Activated CD8-positive, alpha-beta T cell treated with anti-CD3 and anti-CD28 coated beads, Interleukin-2, amount 10 ng/mL, durations not matched to agents 7 days and 5 days (primary cell): ENCODE measurements at places on chromosomes 4 and X. TPM values are rescaled to one million over a fixed set of nuclear protein-coding genes. Genes with fewer than 3 reads are reported as not detected.

The PAGE2B gene
- not detected for total RNA-seq

The FMR1NB gene
- total RNA-seq, result not detected

The MID1 gene
- total RNA-seq, result 0.23 TPM

The NBDY gene
- 28.6 TPM for total RNA-seq

The IL21 gene
- total RNA-seq, result not detected

The HSFX2 gene
- not detected for total RNA-seq

The CLDN22 gene
- total RNA-seq, result not detected

The LPAR4 gene
- not detected for total RNA-seq

The TMEM156 gene
- total RNA-seq, result 12.4 TPM

GRCh38 chrX:139850968-139851367, 81.9 kb downstream of the ATP11C start:
- H3K27ac ChIP-seq, result no peak overlapping the region
- no peaks in the 10 kb centered on the region for H3K36me3 ChIP-seq
- H3K4me3 ChIP-seq, result no peak overlapping the region
- no peak for DNase-seq
- H3K27me3 ChIP-seq, result no peaks in the 10 kb centered on the region

DNA sequence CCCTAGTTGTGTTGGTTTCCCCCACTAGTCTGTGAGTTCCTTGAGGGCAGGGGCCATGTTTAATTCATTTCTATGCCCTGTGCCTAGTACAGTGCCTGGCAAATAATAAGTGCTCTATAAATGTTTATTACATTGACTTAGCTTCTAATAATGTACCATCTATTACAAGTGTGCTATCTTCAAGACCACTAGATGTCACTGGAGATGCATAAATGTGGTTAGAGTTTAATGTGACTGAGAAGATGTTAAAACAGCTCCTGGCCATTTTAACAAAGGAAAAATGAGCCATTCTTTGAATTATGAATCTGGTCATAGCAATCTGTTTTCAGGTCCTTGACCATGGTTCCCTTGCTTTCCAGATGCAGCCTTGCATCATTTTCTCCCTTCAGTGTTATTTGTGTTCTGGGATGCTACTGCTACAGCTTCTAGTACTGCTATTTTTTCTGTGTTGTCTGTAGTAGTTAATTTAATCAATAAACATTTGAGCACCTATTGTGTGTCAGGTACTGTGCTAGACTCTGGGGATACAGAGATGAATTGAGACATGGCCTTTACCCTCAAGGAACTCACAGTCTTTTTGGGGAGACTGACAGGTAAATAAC, 43.2 kb downstream of the SLC9A6 start:
- no peak for DNase-seq
- H3K27me3 ChIP-seq, result no peaks in the 10 kb centered on the region
- no peak overlapping the region for H3K4me3 ChIP-seq
- no peak overlapping the region for H3K27ac ChIP-seq

- no peaks in the 10 kb centered on the region for H3K27me3 ChIP-seq
- no peaks in the 10 kb centered on the region for H3K36me3 ChIP-seq
- H3K4me1 ChIP-seq, result no peaks in the 10 kb centered on the region
- H3K27ac ChIP-seq, result no peak overlapping the region
- H3K4me3 ChIP-seq, result no peak overlapping the region
- DNase-seq, result peak; percentile 74
These were observed 1.4 kb downstream of the HGFAC start for GRCh38 chr4:3442959-3443749.

DNA sequence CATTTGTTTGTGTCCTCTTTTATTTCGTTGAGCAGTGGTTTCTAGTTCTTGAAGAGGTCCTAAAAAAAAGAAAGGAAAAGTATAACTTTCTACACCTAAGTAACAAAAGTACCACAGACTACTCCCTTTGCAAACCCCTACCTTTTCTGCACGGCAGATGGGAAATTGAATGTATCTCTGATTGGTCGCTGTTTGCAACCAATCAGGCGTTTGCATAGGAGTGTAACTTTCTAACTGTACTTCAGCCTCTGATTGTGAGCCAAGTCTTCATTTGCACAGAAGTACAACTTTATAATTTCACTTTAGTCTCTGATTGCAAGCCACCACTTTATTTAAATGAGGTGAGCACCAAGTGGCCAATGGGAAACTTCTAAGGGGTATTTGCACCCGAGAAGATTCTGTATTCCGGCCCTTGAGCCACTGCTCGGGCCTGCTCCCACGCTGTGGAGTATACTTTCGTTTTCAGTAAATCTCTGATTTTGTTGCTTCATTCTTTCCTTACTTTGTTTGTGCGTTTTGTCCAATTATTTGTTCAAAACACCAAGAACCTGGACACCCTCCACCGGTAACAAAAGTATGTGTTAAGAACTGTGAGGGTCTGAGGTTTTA, 40.3 kb upstream of the FHL1 start:
- H3K27ac ChIP-seq, result no peak overlapping the region
- no peaks in the 10 kb centered on the region for H3K36me3 ChIP-seq
- no peak for DNase-seq
- H3K4me3 ChIP-seq, result no peak overlapping the region
- no peaks in the 10 kb centered on the region for H3K27me3 ChIP-seq

DNA sequence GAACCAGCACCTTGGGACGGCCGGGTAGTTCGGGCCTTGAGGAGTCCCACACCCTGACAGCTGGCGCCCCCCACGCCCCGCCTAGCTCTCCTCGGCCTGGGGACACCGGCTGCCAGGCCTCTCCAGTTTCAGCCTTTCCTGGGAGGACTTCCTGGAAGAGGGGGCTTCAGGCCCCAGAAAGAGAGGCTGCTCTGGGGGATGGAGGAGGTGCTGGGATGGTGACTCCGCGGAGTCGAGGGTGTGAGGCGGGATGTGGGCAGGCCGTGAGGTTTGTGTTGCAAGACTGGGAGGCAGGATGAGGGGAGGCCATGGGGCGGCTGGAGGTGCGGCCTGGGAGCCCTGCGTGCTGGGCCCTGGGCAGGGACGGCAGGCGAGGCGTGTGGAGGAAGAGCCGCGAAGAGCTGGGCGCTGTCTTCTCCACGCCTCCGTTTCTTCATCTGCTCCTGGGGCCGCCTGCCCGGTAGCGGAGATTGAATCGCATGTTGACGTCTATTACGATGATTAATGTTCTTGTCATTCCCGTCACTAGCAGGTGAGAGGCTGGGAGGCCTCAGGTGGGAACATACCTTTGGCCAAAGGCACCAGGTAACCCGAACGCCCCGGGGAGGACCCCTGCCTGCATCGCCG, 918 bp upstream of the FGFRL1 start:
- H3K27me3 ChIP-seq, result peaks cover 29% of the 10 kb centered on the region
- peak overlapping the region; percentile 66 for H3K4me3 ChIP-seq
- DNase-seq, result peak; percentile 90

DNA sequence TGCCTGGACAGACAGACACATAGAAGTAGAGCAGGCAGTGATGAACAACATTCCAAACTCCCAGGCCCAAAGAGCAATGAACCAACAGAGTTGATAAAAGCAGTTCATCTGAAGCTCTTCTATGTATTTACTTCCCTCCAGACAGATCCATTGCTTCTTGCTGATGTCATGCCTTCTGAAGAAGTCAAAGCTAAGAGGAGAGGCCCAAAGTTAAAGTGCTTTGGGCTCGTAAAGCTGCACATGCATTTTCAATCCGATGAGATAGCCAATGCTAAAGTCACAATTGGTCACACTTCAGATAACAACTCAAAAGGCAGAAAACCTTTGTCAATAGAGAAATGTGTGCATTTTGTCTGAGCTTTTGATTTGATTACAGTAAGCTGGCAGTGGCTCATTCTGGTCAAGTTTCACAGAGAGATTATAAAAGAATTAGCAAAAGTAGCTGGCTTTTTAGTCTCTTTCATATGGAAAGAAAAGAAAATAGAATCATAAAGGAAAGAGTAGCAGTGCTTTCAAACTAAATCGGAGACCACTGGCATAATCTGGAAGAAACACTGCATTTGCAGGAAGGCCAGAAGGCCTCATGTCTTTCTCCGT, 82.0 kb downstream of the GPC4 start:
- no peak overlapping the region for H3K27ac ChIP-seq
- H3K4me3 ChIP-seq, result no peak overlapping the region
- H3K4me1 ChIP-seq, result no peaks in the 10 kb centered on the region
- H3K36me3 ChIP-seq, result no peaks in the 10 kb centered on the region

DNA sequence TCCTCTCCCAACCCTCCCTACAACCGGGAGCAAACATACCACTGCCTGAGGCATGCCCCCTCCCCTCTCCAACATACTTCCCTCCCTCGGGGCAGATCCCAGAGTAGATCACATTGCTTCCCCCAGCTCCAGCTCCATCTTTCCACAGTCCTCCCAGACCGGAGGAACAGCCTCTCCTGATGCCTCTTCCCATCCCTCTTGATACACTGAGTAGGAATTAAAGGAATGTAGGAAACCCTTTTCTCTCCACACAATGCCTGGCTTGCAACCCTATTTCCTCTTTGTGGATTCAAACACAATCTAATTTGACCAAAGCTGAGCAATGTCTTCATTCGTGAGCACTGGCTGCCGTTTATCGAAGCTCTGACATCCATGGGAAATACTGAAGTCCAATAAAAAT, 339.8 kb downstream of the BCOR start:
- no peaks in the 10 kb centered on the region for H3K27me3 ChIP-seq
- H3K27ac ChIP-seq, result peak overlapping the region; percentile 43
- H3K4me3 ChIP-seq, result no peak overlapping the region

GRCh38 chrX:47572773-47573340, 9.4 kb upstream of the TIMP1 start:
- H3K27me3 ChIP-seq, result peaks cover 3% of the 10 kb centered on the region
- peaks cover 5% of the 10 kb centered on the region for H3K4me1 ChIP-seq
- H3K27ac ChIP-seq, result peak overlapping the region; percentile 27
- H3K4me3 ChIP-seq, result no peak overlapping the region
- H3K36me3 ChIP-seq, result peaks cover 26% of the 10 kb centered on the region

- H3K4me1 ChIP-seq, result no peaks in the 10 kb centered on the region
- no peak for DNase-seq
- no peak overlapping the region for H3K27ac ChIP-seq
- no peak overlapping the region for H3K4me3 ChIP-seq
- no peaks in the 10 kb centered on the region for H3K27me3 ChIP-seq
These were observed 1372.9 kb downstream of the TECRL start for GRCh38 chr4:63036159-63036866.

GRCh38 chrX:152913346-152913745, 15.5 kb downstream of the ZNF185 start:
- no peak for DNase-seq
- no peaks in the 10 kb centered on the region for H3K27me3 ChIP-seq
- no peaks in the 10 kb centered on the region for H3K4me1 ChIP-seq
- H3K27ac ChIP-seq, result no peak overlapping the region

DNA sequence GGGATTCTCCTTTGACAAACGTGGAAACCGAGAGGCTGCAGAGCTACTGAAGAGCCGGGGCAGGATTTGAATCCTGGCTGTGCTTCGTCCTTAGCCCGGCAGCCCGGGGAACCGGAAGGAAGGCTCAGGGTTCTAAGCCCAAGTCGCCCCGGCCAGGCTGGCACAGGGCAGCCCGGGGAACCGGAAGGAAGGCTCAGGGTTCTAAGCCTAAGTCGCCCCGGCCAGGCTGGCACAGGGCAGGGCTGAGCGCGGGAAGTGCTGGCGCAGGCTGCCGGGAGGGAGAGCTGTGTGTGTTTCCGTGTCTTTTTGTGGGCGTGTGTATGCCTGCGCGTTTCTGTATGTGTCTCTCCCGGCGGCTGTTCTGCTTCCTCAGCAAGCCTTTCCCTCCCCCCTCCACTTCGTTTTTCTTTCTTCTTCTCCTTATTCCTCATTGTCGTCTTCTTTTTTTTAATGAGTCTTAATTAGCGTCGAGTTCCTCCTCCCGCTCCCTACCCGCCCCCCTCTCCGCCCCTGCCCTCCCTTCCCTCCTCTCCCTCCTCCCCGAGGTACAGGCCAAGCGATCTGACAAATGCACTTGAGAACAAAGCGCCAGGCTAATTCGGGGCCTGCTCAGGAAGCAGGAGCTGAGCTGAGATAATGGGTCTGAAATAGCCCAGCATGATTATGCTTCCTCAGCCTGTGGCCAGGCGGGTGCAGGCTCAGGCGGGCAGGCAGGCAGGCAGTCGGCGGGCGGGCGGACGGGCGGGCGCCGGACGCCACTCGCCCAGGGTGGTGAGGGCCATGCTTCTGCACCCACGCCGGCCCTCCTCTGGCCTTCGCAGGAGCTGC, 65.9 kb downstream of the EFNB1 start:
- H3K27me3 ChIP-seq, result no peaks in the 10 kb centered on the region
- H3K4me3 ChIP-seq, result no peak overlapping the region
- peaks cover 2% of the 10 kb centered on the region for H3K4me1 ChIP-seq
- H3K27ac ChIP-seq, result no peak overlapping the region

- DNase-seq, result no peak
- no peaks in the 10 kb centered on the region for H3K27me3 ChIP-seq
- H3K27ac ChIP-seq, result no peak overlapping the region
These were observed 782.5 kb upstream of the INTU start for GRCh38 chr4:126850286-126850685.

DNA sequence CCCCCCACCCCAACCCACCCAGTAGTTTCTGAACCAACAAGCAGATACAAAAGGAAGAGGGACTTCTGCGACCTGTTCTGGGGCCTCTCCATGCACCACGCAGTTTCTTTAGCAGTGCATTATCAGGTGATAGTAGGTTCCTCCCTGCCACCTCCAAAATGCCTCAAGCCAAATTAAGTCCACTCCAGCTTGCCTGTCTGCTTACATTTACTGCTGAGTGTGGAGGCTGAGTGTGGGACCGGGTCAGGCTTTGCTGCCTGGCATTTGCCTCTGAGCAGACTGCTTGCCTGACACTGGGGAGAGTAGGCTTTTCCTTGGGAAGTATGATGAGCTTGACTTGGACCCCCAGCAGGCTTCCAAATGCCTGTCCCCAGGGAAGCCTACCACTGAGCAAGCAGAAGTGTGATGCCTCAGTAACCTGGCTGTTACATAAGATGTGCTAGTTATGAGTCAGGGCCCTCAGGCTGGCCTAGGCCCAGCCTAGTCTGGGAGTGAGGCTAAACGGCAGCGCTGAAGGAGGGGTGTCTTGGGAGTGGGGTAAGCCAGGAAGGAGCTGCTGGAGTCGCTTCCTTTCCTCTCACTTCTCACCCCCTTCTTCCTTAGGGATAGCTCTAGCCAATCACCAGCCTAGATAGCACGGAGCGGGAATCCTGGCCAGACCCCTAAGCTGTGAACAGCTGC, 9.0 kb downstream of the TSC22D3 start:
- H3K4me1 ChIP-seq, result no peaks in the 10 kb centered on the region
- no peak overlapping the region for H3K4me3 ChIP-seq
- no peaks in the 10 kb centered on the region for H3K36me3 ChIP-seq
- no peak for DNase-seq
- H3K27ac ChIP-seq, result no peak overlapping the region

DNA sequence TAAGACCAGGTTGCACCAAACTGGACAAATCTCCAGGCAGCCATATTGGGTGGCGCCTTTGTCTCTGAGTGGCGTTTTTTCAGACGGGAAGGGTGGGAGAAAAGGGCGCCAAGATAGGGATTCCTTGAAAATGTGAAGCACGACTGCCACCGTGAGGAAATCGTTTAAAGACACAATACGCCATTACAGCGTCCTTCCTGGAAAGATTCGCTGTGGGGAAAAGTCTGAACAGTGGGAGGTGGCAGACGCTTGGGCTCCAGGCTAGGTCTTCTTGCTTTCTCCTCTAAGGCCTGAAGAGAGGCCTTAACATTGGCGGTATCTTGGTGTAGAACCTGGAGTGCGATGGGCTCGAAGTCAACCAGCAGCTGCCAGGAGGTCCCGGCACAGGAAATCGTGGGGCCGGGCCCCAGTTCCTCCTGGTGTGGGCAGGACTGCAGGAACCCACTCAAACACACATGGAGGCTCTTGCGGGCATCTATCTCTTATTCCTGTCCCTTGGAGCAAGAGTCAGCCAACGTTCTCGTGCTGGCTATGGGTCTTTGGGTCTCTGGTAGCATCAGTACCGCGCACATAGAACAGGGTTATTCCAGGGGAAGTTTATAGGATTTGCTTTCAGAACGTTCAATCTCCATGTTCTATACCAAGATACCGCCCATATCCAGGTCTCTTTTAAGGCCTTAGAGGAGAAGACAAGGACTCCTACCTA, 208.8 kb downstream of the OR13H1 start:
- no peaks in the 10 kb centered on the region for H3K4me1 ChIP-seq
- H3K27ac ChIP-seq, result no peak overlapping the region
- H3K4me3 ChIP-seq, result no peak overlapping the region
- peaks cover 6% of the 10 kb centered on the region for H3K36me3 ChIP-seq
- no peaks in the 10 kb centered on the region for H3K27me3 ChIP-seq
- no peak for DNase-seq
